Suprapubic skin (tissue), 4 donors: ENCODE measurements at places on chromosomes 1 and 21.
A peak's percentile ranks its signal among the peaks of the same experiment; 100 is the strongest.

GRCh38 chr1:30312226-30312625 is 411.2 kb downstream of the MATN1 start:
- peak; percentile 45 for DNase-seq

- no peak for DNase-seq
These were observed 88.3 kb upstream of the ARHGAP29 start for GRCh38 chr1:94325377-94326302.

DNA sequence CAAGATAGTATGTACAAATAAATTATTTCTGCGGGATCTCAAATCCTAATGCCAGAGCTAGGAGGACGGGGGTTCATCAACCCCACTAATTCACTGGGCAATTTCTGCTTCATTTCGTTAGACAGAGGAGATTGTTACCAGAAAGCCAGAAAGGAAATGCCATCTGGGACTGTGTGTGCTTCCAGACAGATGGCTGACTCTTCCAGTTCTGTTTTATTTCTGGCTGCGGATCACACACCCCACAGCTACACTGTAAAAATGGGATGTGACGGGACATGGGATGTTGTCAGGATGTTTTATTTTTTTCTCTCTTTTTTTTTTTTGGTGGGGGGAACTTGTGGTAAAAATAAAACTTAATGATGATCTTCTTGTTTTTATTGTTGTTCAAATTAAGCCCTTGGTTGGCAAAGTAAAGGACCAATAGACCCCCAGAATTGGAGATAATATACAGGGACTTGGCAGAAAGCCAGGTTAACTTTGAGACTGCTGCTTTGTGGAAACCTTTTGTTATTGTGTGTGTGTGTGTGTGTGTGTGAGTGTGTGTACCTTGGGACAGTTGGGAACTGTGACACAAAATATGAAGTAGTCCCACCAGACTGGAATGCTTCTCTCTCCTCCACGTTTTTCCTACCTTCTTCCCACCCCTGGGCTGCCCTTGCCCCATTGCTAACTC is 114.5 kb downstream of the NUF2 start:
- DNase-seq, result no peak

DNA sequence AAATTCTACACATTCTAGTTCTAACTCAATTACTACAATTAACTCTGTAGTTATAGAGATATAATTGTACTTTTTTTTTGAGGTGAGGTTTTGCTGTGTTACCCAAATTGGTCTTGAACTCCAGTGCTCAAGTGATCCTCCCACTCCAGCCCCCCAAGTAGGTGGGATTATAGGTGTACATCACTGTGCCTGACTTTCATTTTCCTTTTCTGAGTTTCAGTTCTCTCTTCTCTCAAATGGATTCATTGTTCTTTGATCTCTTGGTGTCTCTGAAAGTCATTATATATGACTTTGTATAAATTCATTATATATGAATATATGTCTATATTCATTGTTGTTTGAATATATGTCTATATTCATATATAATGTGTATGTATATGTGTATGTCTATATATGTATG is 74.0 kb upstream of the GALNT2 start:
- no peak for DNase-seq

DNA sequence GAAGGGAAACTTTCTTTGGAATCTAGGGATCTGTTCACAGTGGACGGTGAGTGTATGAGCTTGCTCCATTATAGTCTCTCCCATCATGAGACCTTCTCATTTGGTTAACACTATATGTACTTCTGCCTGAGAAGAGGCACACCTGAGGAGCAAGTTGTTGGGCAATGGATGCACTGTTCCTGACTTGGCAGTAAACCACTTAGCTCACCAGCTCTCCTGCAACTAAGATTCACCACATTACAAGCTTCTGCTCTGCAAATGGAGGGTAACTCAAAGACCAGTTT is 10.2 kb downstream of the MACF1 start:
- DNase-seq, result no peak

- DNase-seq, result no peak
These were observed 4.1 kb downstream of the PYCR2 start for GRCh38 chr1:225919906-225920305.

DNA sequence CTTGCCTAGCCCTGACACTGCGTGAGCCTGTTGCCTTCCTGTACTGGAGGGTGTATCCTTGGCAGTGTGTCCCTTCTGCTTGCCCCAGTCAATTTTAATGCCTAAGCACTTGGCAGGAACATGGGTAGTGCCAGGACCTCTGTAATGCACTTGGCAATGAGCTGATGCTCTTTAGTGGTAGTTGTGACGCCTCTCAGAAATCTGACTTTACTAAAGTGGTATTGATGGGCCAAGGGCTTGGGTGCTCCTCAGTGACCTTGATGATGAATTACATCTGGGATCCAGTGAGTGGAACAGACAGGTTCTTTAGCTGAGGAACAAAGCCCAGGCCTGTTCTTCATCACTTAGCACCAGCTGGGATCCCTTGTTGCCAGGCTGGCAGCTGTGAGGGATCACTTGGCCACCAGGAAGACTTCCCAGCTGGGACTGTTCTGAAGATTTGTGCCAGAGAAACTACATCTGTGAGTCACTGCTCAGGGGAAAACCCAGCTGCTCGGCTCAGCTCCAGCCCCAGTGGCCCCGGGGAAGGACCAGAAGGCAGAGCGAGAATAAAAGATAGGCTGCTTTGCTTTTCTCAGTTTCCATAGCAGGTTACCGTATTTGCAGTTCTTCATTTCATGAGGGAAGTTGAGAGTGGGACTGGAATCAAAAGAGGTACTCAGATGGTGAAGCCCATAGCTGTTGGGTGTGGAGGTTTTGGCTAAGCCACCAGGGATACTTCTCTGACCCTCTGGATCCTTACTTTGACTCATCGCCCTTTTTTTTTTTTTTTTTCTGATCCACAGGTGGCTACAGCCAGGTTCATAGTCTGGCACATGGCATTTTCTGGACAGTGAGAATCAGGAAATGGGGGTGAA is 28.5 kb upstream of the KCNA2 start:
- DNase-seq, result no peak

DNA sequence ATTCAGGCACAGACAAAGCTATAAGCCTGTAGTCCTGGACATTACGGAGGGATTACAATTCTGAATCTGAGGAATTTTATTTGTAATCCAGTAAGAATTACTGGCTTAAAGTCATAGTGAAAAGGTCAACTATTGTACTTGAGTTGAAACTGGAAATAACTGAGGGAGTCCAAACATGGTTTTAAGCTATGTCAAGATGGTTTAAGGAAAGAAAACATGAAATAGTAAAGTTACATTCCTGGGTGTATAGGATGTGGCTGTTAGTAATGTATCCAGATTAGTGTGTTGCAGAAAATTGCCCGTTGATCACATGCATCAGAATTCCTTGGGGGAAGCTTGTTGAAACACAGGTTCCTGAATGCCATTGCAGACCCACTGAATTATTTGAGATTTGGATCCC is 124.8 kb upstream of the GORAB start:
- DNase-seq, result no peak
